ENCODE measurements at places on chromosomes 5 and 9. TPM values are rescaled to one million over a fixed set of nuclear protein-coding genes. Genes with fewer than 3 reads are reported as not detected.
A peak's percentile ranks its signal among the peaks of the same experiment; 100 is the strongest.

DNA sequence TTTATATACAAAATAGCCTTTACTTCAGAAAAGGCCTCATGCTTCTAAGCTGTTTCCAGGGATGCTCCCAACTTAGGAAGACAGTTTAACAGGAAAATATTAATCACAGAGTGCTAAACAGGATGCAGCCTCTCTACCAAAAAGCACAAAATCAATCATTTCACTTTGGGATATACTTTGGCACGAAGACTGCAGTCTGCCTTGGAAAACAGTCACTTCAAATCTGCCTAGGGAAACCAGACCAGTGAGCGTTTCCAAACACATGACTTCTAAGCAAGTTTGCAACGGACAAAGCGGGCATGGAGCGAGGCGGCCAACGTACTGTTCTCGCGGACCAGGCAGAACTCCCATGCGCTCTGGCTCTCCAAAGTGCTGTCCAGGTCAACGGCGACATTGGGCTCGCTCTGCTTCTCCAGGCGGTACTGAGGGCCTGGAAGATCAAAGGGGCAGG, 201.0 kb downstream of the MAPKAP1 start:
- DNase-seq: peak; percentile 35
- H3K36me3 ChIP-seq: peaks cover 6% of the 10 kb centered on the region
- H3K27me3 ChIP-seq: no peaks in the 10 kb centered on the region
- peak overlapping the region; percentile 72 for H3K27ac ChIP-seq
- no peak overlapping the region for H3K4me3 ChIP-seq

DNA sequence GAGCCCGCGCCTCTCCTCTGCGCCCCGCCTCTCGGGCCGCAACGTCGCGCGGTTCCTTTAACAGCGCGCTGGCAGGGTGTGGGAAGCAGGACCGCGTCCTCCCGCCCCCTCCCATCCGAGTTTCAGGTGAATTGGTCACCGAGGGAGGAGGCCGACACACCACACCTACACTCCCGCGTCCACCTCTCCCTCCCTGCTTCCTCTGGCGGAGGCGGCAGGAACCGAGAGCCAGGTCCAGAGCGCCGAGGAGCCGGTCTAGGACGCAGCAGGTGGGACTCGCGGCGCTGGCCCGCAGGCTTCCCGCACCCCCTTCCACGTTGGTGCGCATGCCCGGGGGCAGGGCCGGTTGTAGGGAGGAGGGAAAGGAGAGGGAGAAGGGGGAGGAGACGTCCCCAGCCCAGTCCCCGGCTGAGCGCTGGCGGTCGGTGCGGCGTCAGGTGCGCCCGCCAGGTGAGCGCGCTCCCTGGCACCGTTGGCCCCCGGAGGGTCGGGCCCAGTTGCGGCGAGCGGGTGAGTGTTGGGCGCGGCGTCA, at the start of gene OCLN:
TSS of gene OCLN (plus strand) at position 400 of the 532 bp plus-strand sequence. CDS start 11,455 bp downstream, outside the sequence.
- peak within 1 kb of the TSS; percentile 69 for H3K4me3 ChIP-seq
- DNase-seq: no peak
- H3K36me3 ChIP-seq: no peaks in the 10 kb centered on the region
- H3K27ac ChIP-seq: no peak within 1 kb of the TSS
- peaks cover 73% of the 10 kb centered on the region for H3K27me3 ChIP-seq

GRCh38 chr9:70362952-70363351, 51.5 kb downstream of the KLF9 start:
- no peaks in the 10 kb centered on the region for H3K27me3 ChIP-seq
- H3K36me3 ChIP-seq: peaks cover 6% of the 10 kb centered on the region
- no peak overlapping the region for H3K4me3 ChIP-seq
- DNase-seq: no peak
- H3K4me1 ChIP-seq: no peaks in the 10 kb centered on the region
- no peak overlapping the region for H3K27ac ChIP-seq

- H3K27ac ChIP-seq: no peak overlapping the region
- H3K4me1 ChIP-seq: no peaks in the 10 kb centered on the region
- H3K36me3 ChIP-seq: no peaks in the 10 kb centered on the region
Measured at GRCh38 chr5:10509575-10509974, 54.3 kb upstream of the ANKRD33B start.

GRCh38 chr9:6214434-6214833, 1.2 kb upstream of the IL33 start:
- peak overlapping the region; percentile 83 for H3K27ac ChIP-seq
- peaks cover 13% of the 10 kb centered on the region for H3K4me1 ChIP-seq
- no peak overlapping the region for H3K4me3 ChIP-seq
- no peak for DNase-seq

DNA sequence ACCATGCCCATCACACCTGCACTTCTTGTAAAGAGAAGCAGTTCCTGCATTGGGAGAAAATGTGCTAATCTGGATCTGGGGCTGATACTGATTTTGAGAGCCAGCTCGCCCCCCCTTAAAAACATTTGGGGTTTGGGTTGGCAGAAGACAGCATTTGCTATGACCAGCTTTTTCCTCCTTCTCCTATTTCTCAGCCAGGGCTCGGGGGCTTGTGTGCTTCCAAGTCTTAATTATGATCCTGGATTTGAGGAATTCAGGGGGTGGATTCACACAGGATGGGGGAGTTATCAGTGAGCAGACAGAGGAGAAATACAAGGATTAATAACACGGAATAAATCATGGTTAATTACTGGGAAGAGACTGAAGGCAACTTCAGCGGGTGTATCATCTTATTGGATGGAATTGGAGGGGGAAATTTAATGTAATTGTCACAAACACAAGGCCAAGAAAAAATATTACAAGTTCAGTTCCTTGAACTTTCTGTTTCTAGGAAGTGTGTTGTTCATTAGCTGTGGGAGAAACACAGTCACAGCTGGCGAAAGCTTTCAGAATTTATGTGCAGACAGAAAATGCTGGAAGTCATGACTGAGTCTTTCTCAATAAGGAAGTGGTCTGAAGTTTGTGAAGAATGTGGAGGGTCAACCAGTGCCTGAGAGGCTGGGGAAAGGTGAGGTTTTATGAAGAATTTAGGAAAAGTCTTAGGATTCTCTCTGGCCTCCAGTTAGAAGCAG, 15.3 kb downstream of the C9orf152 start:
- peak overlapping the region; percentile 55 for H3K27ac ChIP-seq
- H3K27me3 ChIP-seq: no peaks in the 10 kb centered on the region
- H3K4me3 ChIP-seq: no peak overlapping the region

DNA sequence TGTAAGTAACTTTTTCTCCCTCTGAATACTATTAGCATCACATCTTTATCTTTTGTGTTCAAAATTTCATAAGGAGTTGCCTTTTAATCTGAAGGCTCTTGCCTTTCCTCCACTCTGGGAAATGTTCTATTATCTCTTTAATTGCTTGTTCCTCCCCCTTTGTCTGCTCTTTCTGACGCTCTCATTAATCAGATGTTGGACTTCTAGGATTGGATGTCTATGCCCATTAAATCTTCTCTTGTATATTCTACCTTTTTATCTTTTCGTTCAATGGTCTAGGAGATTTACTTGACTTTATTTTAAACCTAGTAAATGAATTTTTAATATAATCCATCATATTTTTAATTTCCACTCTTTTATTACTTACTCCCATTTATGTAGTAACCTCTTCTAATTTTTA, 76.7 kb downstream of the MARCHF3 start:
- peaks cover 16% of the 10 kb centered on the region for H3K4me1 ChIP-seq
- H3K27me3 ChIP-seq: no peaks in the 10 kb centered on the region
- DNase-seq: no peak
- H3K4me3 ChIP-seq: no peak overlapping the region
- no peak overlapping the region for H3K27ac ChIP-seq

DNA sequence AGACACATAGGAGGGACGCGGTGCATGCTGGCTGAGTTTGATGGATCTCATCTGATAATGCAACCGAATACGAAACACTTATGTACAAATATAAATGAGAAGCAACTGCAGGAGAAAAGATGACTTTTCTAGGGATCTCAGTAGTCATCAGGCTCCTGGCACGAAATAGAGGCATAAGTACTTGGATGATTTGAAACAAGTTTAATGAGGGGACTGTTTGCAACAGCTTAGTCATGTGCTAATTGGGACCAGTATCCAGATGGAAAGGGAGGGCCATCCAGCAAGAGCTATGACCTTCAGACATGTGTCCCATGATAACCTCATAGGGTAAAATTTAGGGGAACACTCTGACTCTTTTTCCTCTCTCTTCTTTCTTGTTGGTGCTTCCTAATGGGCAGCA, 123.0 kb downstream of the EGFLAM start:
- no peak overlapping the region for H3K27ac ChIP-seq
- DNase-seq: no peak
- no peak overlapping the region for H3K4me3 ChIP-seq
- peaks cover 8% of the 10 kb centered on the region for H3K4me1 ChIP-seq

DNA sequence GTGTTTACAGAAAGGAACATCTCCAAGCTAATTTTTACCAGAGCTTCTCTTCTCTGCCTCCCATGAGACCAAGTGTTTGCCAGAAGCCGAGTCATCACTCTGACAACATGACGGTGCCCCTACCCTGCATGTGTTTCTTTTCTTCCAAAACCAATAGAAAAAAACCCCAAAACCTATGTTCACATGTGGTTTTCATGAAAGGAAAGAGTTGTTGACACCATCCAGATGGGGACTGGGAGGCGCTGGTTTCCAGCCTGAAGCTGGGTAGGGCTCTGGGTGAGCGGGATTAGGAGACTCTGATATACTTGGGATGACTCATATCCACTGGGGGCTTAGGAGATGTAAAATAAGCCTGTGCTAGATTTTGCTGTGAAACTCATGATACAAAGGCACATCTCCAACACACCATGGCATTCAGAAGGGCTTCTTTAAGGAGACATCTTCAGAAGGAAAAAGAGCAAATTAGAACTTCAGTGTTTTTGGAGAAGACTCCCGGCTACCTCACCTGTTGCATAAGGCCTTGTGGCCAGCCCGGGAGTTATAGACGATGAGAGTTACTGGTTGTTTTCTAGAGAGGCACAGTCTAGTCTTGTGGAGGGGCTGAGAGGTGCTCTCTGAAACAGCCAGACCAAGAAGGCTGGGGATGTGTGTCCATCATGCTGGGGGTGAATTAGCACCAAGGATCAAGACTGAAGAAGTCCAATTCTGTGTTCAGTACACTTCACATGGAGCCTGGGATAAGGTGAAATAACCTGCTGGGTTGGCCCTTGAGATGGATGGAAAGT, 108.9 kb upstream of the LHFPL2 start:
- no peaks in the 10 kb centered on the region for H3K36me3 ChIP-seq
- DNase-seq: peak; percentile 26
- H3K4me1 ChIP-seq: no peaks in the 10 kb centered on the region
- no peak overlapping the region for H3K27ac ChIP-seq
- no peak overlapping the region for H3K4me3 ChIP-seq

DNA sequence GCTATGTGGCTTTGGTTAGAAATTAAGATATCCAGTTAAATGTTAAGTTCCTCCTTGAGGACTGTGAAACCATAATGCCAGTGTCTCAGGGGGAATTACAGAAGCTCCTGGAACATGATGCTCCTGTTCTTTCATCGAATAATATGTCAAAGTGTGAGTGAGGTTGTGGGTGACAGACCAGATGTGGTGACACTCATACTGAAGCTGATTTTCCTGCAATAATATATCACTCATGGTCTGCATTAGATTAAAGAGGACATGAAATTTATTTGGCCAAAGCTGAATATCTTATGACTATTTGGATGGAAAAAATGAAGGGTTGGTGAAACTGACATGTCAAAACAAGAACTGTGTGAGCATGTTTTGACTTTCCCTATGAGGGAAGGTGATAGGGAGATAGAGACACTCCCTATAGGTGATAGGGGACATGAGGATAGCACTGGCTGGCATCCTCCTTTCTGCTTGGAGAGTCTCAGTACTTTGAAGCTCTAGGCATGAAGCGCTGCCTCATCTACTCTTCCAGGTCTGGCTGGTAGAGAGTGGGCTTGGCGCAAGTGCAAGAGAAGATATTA, 173.5 kb downstream of the ARHGEF28 start:
- H3K27me3 ChIP-seq: peaks cover 6% of the 10 kb centered on the region
- H3K4me3 ChIP-seq: no peak overlapping the region
- DNase-seq: no peak

DNA sequence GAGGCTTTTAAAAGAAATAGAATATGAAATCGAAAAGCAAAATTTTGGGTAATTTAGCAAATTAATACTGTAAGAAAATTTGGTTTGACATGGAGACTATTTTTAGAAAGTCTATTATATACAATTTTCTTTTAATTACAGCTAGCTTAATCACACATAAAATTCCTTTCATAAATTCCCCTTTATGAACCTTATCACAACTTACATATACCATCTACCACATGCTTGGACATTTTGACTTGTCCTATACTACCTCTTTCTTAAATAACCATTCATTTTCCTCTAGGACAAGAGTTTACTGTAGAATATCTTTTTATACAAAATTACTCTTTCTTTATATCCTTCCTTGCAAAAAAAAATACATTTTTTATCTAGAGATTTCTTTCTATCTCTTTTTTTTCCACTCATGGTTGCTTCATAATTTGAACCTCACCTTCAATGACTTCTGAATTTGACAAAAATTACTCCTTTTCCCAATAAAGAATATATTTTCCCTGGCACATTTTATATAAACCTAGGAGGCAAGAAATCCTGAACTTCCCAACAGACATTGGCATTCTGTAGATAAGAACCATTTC, 34.0 kb upstream of the SYK start:
- no peak overlapping the region for H3K4me3 ChIP-seq
- H3K27me3 ChIP-seq: peaks cover 7% of the 10 kb centered on the region
- no peak for DNase-seq
- H3K36me3 ChIP-seq: no peaks in the 10 kb centered on the region

DNA sequence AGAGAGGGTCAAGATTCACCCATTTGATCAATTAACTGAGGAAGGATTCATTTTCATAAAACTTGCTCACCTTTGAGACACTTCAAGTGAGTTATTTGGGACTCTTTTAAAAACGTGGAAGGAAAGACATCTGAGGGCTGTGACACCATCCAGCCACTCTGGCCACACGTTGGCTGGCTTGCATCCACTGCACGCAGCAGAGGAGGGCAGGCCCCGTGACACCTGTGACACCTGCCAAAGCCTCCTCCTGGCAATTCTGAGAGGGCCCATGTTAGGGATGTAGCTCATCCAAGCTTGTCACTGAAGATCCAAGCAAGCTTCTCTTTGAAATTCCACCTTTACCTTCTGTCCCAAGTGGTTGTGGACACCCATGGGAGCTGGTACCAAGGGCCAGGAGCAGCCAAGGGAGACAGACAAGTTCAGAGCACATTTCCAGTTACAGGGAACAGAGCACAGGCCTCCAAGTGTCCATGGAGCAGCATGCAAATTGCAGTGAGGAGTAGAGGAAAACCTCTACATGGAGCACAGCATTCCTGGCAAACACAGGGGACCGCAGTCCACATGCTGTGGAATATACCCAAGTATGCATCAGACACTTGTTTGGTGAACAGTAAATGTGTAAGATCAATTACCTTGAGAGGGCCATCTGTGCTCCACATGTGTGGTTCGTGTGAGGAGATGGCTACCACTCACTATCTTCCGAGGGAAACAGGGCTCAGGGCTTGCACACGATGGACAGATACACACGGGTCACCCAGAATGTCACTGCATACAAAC, 4.8 kb downstream of the PRSS3 start:
- no peaks in the 10 kb centered on the region for H3K4me1 ChIP-seq
- H3K27me3 ChIP-seq: peaks cover 4% of the 10 kb centered on the region
- H3K27ac ChIP-seq: no peak overlapping the region
- H3K4me3 ChIP-seq: no peak overlapping the region

GRCh38 chr9:127163409-127163808, 41.0 kb upstream of the ANGPTL2 start:
- H3K4me3 ChIP-seq: no peak overlapping the region
- H3K36me3 ChIP-seq: no peaks in the 10 kb centered on the region
- peak overlapping the region; percentile 59 for H3K27ac ChIP-seq
- DNase-seq: no peak
- no peaks in the 10 kb centered on the region for H3K27me3 ChIP-seq

GPR150 gene
- total RNA-seq: 0.14 TPM

STOM gene
- 165 TPM for total RNA-seq

IFNA2 gene
- total RNA-seq: not detected

C1QTNF3 gene
- 0.49 TPM for total RNA-seq

GABRP gene
- 0.49 TPM for total RNA-seq

GABRB2 gene
- total RNA-seq: 0.11 TPM

ZNF79 gene
- 6.2 TPM for total RNA-seq
